Activated naive CD4-positive, alpha-beta T cell treated with Interleukin-2 at 50 U/mL for 16 hours (primary cell): ENCODE measurements at places on chromosomes 16 and 17.

DNA sequence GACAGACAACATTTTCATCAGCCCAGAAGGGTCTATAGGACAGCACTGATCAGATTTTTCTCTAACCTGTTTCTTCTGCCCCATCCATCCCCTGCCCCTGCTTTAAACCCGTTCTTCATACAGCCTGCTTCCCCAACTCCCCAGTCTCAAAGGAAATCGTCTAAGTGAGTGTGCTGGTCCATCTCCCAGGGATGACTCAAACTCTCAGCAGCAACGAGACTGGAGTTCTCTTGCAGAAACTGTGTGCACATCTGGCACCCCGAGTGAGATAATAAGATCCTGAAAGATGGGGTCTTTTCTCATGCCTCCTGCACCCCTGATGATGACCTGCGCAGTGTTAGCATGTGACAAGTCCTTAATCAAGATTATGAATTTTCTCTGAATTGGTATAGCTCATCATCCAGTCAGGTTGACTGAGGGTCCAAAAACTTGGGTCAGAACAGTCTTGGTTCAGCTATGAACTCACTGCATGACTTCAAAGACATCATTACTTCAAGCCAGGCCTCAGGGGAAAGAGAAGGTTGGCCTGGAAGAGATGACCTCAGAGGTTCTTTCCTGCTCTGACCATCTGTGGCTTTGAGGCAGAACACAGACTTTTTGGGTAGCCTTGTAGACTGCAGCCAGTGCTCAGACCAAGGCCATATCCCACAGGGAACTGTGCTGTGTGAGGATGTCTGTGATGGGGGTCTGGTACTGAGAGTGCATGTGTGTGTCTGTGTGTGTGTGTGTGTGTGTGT lies 117.9 kb downstream of the SPACA3 start:
- DNase-seq, result no peak

- no peak for DNase-seq
Observed at GRCh38 chr17:49157784-49158183, 25.2 kb downstream of the B4GALNT2 start.

GRCh38 chr17:58006560-58006923 lies 504 bp downstream of the SRSF1 start:
- DNase-seq, result peak; percentile 67

- no peak for DNase-seq
Observed at GRCh38 chr16:69309316-69309715, 1.8 kb upstream of the VPS4A start.

DNA sequence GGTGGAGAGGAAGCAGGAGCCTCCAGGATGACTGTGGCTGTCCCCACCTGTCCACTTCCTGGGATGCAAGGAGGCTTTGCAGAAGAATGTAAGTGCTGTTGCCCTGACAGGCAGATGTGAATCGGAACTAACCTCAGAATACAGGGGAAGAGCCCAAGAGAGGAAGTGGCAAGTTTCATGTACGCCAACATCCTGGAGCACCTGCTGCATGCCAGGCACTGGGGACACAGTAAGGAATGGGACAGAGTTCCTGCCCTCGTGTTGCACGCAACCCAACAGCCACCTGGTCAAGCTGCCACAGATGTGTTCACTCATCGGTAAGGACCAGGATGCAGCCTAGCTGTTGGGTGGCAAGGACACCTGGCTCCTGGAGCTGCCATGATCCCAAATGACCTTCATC lies 98.6 kb upstream of the RPL38 start:
- no peak for DNase-seq

GRCh38 chr16:55660828-55661227 lies 5.0 kb downstream of the SLC6A2 start:
- DNase-seq, result no peak

DNA sequence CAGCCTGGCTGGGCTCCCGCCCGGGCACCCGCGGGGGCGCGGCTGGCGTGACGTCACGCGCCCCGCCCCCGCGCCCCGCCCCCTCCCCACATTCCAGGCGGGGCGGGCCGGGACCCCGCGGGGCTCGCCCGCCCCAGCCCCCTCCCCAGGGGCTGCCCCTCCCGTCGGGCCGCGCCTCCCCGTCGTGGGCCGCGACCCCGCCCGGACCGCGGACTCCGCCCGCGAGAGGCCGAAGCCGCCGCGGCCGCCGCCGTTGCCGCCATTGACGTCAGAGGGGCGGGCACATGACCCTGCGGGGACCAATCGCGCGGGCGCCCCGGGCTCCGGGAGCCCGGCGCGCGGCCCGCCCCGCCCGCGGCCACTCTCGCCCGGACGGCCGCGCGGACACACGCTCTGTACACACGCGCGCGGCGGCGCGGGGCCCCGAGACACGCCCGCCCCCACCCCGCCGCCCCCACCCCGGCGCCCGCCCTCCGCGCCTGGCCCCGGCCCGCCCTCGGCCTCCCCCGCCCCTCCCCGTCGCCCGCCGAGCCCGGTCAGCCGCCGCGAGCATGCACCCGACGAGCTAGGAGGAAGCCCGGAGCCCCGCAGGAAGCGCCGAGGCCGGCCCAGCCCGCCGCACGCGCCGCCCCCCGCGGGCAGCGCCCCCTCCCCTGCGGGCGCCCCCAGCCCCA lies at the start of gene CMIP:
TSS of gene CMIP (plus strand) at position 361 of the 674 bp plus-strand sequence.
- DNase-seq, result peak; percentile 79

- DNase-seq, result no peak
Observed at GRCh38 chr16:55662644-55663031, 6.8 kb downstream of the SLC6A2 start.

- DNase-seq, result no peak
Observed at GRCh38 chr16:46737621-46738214, 10.4 kb downstream of the MYLK3 start.

GRCh38 chr16:57341062-57341440 lies 17.5 kb upstream of the CCL22 start:
- no peak for DNase-seq

DNA sequence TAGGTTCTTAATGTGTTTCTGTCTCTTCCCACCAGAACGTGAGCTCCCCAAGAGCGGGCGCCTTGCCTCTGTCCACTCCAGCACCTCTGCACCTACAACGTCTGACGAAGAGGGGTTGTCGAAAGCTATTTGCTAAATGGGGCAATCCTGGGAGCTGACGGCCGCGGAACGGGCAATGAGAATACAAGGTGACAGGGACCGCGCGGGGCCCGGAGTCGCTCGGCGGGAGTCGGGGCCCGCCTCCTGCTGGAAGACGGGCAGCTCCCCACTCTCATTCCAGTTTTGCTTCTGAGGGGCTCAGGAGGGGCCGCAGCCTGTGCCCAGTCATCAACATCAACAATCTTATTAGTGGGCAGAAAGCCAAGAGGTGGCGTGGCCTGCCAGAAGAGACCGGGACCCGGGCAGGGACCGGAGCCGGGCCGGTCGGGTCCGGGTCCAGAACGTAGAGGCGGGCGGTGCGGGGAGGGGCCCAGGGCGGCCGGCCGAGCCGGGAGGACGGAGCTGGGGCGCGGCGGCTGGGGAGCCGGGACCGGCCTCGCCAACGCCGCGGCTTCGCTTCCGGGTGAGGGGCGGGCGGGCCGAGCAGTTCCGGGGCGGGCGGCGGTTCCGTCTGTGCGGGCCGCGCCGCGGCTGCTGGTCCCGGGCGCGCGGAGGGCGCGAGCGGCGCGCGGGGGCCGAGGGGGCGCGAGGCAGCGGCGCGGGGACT lies at the start of gene MOSMO:
TSS of gene MOSMO (plus strand) at position 603 of the 706 bp plus-strand sequence. CDS start 191 bp downstream, outside the sequence.
- DNase-seq, result peak; percentile 75

DNA sequence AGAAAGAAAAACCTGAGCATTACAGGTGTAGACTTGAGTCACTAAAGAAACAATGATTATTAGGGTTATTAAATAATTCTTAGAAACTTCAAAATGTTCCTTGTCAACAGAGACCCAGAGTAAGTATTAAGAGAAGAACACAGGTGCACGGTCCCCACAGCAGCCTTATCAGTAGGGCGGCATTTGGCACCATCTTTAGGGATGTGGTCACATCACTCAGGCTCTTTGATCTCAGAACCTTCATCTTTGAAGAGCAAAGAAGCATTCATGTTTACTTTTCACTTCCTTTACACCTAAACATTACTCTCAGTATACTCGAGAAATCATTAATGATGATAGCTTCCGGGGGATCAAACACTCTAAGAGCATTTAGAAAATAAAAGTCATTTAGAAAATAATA lies 928.7 kb downstream of the KCNJ2 start:
- DNase-seq, result no peak

DNA sequence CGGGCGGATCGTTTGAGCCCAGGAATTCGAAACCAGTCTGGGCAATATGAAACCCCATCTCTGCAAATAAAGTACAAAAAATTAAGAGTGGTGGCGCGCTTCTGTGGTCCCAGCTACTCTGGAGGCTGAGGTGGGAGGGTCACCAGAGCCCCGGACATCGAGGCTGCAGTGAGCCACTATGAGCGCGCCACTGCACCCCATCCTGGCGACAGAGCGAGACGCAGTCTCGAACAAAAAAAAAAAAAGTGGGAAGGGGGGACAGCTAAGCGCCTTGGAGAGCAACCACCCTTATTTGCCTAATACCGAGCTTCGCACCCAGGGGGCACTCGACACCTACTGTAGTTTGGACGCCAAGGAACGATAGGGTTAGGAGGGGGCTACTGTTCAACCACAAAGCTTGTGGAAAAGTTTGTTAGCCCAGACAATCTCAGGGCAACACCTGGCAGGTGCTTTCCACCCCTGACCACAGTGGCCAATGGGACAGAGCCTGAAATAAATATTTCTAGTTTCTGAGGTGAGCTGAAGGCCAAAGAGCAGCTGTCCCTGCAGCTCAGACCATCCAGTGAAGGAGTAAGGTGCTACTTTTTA lies 847 bp upstream of the PSMC3IP start:
- peak; percentile 76 for DNase-seq

- no peak for DNase-seq
Observed at GRCh38 chr16:81797443-81797842, 18.4 kb downstream of the PLCG2 start.

DNA sequence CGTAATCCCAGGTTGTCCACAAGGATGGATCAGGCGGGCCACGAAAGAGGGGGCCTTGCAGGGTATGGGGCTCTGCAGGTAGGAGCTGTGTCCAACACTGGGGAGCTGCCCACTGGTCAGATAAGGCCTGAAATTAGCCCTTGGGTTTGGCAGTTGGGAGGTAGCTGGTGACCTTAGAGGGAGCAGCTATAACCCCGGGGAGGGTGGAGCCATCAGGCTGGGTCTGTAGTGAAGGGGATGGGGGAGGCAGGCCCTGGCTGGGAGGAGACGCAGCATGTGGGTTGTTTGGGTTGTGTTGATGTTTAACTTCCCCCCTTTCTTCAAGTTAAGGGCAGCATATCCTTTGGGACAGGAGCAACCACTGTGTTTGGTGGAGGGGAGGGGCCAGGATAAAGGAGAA lies 5.9 kb downstream of the MLLT6 start:
- DNase-seq, result no peak

GRCh38 chr17:75753514-75754377 lies 11.2 kb downstream of the GALK1 start:
- peak; percentile 73 for DNase-seq

- DNase-seq, result no peak
Observed at GRCh38 chr16:9807302-9807701, 374.9 kb downstream of the GRIN2A start.

GRCh38 chr17:79160980-79161636 lies 86.5 kb downstream of the ENGASE start:
- no peak for DNase-seq

- no peak for DNase-seq
Observed at GRCh38 chr16:57013902-57014301, 24.5 kb downstream of the NLRC5 start.

GRCh38 chr17:31211352-31212012 lies 85.6 kb downstream of the OMG start:
- no peak for DNase-seq

DNA sequence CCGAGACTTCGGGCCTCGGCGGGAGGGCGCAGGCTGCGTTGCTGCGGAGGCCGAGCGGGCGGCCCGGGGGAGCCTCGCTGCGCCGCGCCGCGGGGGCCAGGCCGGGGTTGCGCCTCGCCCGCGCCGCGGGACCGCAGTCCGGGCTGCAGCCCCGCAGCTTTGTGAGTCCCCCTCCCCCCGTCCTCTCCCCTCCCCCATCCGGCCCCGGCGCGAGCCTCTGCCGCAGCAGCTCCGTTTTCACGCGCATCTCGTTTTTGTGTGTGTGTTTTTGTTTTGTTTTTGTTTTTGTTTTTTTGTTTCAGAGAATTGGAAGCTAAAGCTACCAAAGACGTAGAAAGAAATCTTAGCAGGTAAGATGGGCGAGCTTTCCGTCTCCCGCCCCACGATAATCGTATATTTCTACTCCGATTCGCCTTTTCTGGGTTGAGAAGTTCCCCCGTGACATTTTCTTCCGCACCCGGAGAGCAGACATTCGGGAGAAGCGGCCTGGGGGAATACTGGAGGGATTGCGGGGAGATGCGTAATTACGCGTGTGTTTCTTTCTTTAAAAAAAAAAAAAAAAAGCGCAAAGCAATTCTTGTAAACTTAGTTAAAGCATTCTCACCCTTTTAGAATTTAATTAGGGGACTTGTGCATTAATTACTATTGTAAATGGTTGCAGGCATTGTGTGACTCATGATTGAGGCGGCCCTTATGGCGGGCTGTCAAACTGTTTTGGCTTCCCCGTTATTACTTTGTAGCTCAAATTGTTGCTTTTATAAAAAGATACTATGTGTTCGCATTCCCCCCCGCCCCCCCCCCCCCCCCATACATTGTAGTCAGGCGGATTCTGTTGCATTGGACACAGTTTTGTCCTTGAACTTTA lies 732 bp downstream of the TNRC6A start:
- DNase-seq, result peak; percentile 39

GRCh38 chr16:528111-529011 lies 849 bp downstream of the CAPN15 start:
- peak; percentile 50 for DNase-seq

GRCh38 chr16:66159987-66160386 lies 206.5 kb upstream of the CDH5 start:
- DNase-seq, result no peak

DNA sequence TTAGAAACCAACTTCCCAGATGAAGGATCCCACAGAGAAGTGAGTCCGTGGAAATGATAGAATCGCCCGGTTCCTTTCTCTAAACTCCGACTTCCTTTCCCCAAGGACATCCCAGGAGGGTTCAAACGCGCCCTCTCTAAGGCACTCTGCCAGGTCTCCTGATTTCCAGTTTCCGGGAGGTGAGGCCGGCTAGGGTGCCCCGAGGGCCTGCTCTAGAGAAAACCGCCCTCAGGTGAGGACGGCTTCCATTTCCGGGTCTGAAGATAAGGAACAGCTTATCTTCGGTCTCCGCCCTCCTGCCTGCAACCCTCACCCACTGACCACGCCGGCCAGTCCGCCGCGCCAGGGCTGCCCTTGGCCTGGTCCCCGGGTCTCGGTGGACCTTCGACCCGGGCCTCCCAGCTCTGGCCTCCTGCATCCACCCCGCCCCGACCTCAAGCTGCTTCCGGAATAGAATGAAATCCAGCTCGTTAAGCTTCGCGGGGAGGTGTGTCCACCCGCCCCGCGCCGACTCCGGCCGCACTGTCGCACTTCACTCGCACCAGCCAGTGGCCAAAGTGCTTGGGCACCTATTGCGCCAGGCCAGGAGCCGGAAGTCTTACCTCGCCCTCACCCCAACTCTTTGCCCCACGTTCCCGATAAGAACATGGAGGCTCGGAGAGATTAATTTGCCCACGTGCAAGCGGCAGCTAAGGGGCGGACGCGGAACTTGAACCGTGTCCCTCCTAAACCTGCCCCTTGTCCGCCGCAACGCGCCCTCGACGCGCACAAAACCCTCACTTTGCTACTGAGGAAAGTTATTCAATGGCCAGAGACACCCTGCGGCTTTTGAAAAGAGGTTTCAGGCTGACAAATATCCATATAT lies 836 bp upstream of the MMP15 start:
- peak; percentile 30 for DNase-seq

- no peak for DNase-seq
Observed at GRCh38 chr16:73997340-73997711, 299.3 kb upstream of the PSMD7 start.
